ENCODE measurements at places on chromosomes 5 and 9. TPM values are rescaled to one million over a fixed set of nuclear protein-coding genes. Genes with fewer than 3 reads are reported as not detected.
A peak's percentile ranks its signal among the peaks of the same experiment; 100 is the strongest.

LHX2 gene
- not detected for total RNA-seq

NCBP1 gene
- total RNA-seq = 37.3 TPM

DNA sequence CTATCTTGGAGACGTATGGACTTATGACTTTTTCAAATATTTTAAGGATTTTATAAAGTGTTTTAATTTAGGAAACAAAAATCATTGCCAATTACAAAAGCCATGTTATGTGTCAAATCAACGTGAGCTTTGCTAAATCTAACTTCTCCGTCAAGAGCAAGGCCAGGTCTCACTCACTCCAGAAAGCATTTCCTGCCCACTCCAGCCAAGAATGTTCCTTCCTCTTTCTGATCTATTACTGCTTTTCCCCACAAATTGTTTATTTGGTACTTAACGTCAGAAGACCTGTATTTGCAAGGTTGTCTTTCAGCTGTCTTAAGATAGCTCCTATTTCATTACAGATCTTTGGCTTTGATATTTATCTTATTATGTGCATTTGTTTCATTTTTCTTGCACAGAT lies 193.5 kb upstream of the HAPLN1 start:
- no peaks in the 10 kb centered on the region for H3K36me3 ChIP-seq
- no peaks in the 10 kb centered on the region for H3K4me1 ChIP-seq
- no peak overlapping the region for H3K27ac ChIP-seq
- DNase-seq = no peak

CDO1 gene
- 0.54 TPM for total RNA-seq

NUDT12 gene
- total RNA-seq = 0.94 TPM

DNA sequence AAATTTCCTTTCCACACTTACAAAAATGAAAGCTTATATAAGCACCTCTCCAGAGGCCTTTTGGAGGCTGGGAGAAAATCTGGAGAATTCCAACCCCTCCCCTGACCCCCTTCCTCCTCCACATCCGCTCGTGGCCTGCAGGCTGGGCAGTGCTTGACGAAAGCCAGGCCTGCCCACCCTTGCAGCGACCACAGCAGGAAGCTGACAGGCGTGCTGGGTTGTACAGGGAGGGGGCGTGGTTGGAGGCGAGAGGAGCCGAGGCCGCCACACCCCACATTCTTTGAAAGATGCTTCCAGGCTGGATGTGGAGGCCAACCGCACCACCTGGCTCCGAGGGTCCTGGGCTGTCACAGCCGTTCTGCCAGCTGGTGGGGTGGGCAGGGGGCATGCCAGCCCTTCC lies 47.8 kb upstream of the IER5L start:
- H3K27ac ChIP-seq = peak overlapping the region; percentile 89
- H3K4me1 ChIP-seq = peaks cover 38% of the 10 kb centered on the region
- DNase-seq = peak; percentile 69

DNA sequence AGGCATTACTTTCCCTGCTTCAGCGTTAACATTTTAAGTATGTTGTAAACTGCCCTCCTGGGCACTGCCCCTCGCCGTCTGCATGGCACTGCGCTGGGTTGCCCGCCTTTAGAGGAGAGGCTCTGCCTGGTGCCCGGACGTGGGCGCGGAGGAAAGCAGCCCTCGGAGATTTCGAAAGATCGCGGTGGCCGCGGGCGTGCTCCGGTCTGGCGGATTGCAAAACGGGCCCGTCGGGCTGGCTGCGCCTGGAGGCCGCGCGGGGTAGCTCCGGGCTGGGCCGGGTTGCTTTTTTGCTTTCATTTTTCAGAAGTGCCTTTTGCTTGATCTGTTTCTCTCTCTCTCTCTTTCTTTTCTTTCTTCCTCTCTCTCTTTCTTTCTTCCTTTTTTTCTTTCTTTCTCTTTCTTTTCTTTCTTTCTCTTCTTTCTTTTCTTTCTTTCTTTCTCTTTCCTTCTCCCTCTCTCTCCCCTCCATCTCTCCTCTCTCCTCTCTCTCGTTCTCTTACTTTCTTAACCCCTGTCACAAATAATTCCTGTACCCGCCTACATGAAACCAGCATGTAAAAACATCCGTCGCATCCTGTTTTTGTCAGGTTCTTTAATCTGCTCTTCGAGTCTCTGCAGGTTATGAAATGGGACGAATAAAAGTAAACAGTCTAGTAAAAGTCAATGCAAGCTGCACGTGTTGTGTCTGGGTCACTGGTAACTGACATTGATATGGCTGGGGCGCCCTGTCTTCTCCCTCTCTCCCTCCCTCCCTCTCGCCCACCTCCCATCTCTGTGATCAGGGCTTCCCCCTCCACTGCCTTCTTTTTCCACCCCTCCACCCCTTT lies 1.7 kb downstream of the FST start:
- peak overlapping the region; percentile 46 for H3K27ac ChIP-seq
- no peaks in the 10 kb centered on the region for H3K36me3 ChIP-seq
- peak overlapping the region; percentile 88 for H3K4me3 ChIP-seq
- peaks cover 21% of the 10 kb centered on the region for H3K4me1 ChIP-seq
- H3K27me3 ChIP-seq = peaks cover 62% of the 10 kb centered on the region
- peak; percentile 78 for DNase-seq

ANKH gene
- total RNA-seq = 52.4 TPM

DNA sequence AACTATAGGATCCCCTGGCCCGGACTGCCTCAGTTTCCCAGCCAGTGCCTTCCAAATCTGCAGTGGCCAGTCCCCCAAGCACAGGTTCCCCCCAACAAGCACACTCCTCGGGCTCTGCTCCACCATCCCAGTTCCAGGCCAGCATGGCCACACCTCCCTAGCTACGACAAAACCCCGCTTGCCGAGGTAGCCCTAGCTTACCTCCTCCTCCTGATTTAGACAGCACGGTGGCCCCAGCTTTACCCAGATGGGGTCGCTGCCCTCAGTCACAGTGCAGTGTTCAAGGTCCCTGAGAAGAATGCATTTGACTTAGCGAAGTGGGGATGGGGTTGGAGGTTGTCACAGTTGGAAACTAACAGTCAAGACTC lies 40.8 kb upstream of the GARNL3 start:
- peaks cover 22% of the 10 kb centered on the region for H3K4me1 ChIP-seq
- H3K27me3 ChIP-seq = peaks cover 29% of the 10 kb centered on the region

- H3K27me3 ChIP-seq = peaks cover 4% of the 10 kb centered on the region
- peaks cover 1% of the 10 kb centered on the region for H3K36me3 ChIP-seq
- H3K4me3 ChIP-seq = no peak overlapping the region
- no peak for DNase-seq
Observed at GRCh38 chr5:56499491-56499890, 266.4 kb upstream of the ANKRD55 start.

- no peaks in the 10 kb centered on the region for H3K36me3 ChIP-seq
- no peak overlapping the region for H3K4me3 ChIP-seq
- H3K27me3 ChIP-seq = peaks cover 3% of the 10 kb centered on the region
- no peak overlapping the region for H3K27ac ChIP-seq
Observed at GRCh38 chr5:141855265-141856036, 22.8 kb downstream of the PCDH1 start.

RGS7BP gene
- not detected for total RNA-seq

DNA sequence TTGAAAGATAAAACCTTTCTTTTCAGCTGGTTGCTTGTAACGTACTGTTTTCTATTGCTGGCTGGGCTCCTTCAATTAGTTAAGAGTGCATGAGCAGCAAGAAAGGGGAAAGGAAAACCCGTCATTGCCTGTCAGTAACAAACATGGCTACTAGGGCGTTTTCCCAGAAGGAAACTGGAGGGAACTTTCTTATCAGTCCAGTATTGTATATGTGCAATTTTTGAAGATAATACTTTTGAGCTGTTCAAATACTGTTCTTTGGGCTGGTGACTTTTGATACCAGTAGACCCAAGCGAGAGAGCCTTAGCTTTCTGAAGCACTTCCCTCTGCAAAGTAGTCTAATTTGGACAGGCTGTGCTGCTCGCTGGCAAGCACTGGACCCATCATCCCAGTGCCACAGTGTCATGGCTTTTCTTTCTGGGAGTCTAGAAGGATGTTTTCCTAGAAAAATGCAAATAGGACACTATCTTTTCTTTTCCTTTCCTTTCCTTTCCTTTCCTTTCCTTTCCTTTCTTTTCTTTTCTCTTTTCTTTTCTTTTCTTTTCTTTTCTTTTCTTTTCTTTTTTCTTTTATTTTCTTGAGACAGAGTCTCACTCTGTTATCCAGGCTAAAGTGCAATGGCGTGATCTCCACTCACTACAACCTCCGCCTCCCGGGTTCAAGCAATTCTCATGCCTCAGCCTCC lies 149.9 kb upstream of the SMIM23 start:
- no peaks in the 10 kb centered on the region for H3K4me1 ChIP-seq
- DNase-seq = no peak
- no peaks in the 10 kb centered on the region for H3K36me3 ChIP-seq
- H3K4me3 ChIP-seq = no peak overlapping the region
- no peak overlapping the region for H3K27ac ChIP-seq

DNA sequence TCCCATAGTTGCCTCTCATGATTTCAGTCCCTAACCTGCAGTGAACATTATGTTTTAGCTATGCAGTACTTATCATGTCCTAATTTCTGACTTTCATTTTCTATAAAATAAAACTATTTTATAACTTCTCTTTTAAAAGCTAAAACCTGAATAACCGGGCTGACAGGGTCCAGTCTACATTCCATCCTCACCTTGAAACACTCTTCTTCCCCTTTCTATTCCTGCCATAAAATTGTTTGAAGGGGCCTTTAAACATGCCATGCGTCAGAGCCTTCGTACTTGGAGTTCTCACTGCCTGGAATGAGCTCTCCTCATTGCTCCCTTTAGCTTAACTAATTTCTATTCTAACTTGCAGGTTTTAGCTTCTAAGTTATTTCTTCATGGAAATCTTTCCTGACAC lies 143.0 kb upstream of the PRLR start:
- no peak for DNase-seq
- no peak overlapping the region for H3K4me3 ChIP-seq
- no peak overlapping the region for H3K27ac ChIP-seq

DNA sequence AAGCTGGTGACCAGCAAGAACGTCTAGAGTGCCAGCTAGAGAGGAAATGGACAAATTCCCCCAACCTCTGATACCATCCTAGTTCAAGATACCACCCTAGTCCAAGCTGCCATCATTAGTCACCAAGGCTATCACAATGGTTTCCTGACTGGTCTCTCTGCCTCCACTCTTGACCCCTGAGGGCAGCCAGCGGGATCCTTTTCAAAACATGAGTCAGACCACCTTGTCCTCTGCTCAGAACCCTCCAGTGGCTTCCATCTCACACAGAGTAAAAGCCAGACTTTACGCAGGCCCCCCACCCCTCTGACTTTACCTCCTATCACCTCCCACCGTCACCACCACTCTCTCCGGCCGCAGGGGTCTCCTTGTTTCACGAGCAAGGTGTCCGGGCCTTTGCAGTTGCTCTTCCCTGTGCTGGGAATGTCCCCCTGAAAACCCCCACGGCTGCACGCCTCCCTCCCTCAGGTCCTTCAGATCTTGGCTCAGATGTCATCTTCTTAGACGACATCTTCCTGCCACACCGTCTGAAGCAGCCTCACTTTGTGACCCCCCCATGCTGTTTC lies 42.2 kb upstream of the FBXW11 start:
- H3K4me3 ChIP-seq = no peak overlapping the region
- H3K4me1 ChIP-seq = peaks cover 4% of the 10 kb centered on the region
- no peak for DNase-seq
- peaks cover 38% of the 10 kb centered on the region for H3K36me3 ChIP-seq

DNA sequence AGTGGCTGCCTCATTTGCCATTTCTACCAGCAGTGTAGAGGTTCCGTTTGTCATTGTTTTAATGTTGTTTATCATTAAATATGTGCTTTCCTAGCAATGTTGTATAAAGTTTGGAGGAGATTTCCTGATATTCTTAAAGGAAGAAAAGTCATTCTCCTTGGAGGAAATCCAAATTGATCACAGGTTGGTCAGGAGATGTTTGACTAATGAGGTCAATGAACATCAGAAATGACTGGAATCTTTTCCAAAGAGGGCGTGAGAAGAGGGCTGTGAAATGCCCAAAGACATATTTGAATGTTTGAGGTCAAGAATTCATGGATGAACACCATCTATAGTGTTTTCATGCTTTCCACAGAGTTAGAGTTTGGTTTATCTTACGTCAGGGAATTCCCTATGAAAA lies 471.3 kb downstream of the MAT2B start:
- DNase-seq = no peak
- no peak overlapping the region for H3K27ac ChIP-seq
- no peaks in the 10 kb centered on the region for H3K4me1 ChIP-seq
- H3K4me3 ChIP-seq = no peak overlapping the region

DNA sequence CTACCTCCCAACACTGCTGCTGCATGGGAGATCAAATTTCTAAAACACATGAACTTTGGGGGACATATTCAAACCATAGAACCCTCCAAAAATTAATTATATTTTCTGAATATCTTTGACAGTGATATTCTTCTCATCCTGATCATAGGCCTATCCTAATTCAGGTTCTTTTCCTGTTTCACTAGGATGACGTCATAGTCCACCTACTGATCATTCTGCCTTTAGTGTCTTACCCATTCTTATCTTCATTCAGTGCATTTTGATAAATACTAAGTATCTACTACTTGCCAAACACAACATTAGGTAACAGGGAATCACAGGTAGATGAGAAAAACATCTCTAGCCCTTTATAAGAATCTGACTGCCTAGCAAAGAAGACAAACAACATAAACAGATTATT lies 179.1 kb upstream of the PRLR start:
- no peaks in the 10 kb centered on the region for H3K27me3 ChIP-seq
- no peaks in the 10 kb centered on the region for H3K36me3 ChIP-seq
- H3K4me1 ChIP-seq = no peaks in the 10 kb centered on the region
- H3K27ac ChIP-seq = no peak overlapping the region

SLC4A9 gene
- total RNA-seq = 0.17 TPM

NKD2 gene
- 0.23 TPM for total RNA-seq

SGCD gene
- total RNA-seq = 0.30 TPM

DNA sequence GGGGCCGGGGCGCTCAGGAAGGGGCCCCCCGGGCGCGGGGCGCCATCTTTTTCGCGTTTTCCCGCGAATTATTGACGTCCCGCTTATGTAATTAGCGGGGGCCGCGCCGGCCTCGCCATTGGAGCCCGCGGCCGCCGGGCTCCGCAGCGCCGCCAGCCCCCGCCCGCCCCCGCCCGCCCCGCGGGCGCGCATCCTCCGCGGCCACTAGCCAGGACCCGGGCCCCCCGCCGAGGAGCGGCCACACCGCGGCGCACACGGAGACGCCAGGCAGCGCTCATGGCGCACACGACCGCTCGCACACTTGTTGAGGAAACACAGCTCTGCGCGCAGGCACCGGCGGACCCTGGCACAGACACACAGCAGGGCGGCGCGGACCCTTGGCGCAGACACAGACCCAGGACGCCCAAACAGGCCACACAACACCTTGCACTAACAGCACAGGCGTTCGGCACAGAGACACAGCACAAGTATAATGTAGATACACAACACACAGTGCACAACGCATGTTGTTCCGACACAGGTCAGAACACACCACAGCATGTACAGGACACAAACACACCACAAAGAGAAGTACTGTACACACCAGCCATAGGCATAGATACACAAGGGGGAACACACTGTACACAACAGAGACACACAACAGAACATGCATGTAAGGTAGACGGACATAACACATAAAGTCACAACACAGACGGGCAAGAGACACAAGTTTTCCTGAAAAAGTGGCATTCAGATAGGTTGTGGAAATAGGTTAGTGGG lies 467 bp upstream of the PHF19 start:
- peaks cover 40% of the 10 kb centered on the region for H3K36me3 ChIP-seq
- DNase-seq = peak; percentile 83
- H3K27me3 ChIP-seq = no peaks in the 10 kb centered on the region
- peaks cover 74% of the 10 kb centered on the region for H3K4me1 ChIP-seq

All from activated naive CD8-positive, alpha-beta T cell treated with anti-CD3 and anti-CD28 coated beads, Interleukin-2, amount 10 ng/mL, durations not matched to agents 7 days and 5 days (primary cell).